Psoas muscle (tissue), 8 donors: ENCODE measurements at places on chromosomes 2 and 18. TPM values are rescaled to one million over a fixed set of nuclear protein-coding genes. Genes with fewer than 3 reads are reported as not detected.
A peak's percentile ranks its signal among the peaks of the same experiment; 100 is the strongest.

GRCh38 chr18:38241736-38242135, 676.1 kb upstream of the CELF4 start:
- H3K27ac ChIP-seq: no peak overlapping the region
- H3K27me3 ChIP-seq: no peaks in the 10 kb centered on the region
- H3K4me3 ChIP-seq: no peak overlapping the region
- no peak for DNase-seq

Gene HOXD4
- 1.5 TPM for total RNA-seq

Gene GCKR
- total RNA-seq: not detected

DNA sequence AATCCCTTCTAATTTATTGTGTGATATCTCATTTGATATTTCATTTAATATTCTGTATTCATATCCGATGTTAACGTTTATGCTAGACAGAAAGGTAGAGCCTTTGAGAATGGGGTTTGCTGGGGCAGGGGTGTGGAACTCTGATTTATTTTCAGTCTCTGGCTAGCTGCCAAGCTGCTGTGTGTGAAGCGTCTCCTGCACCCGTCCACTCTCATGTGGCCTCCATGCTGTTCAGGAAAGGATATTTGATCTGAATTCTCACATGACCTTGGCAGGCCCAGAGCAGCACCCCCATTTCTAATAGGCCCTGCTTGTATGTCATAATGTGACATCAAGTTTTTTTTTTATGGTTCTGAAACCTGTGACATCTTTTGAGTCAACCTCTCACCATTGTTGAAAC, 1.6 kb downstream of the IL1R1 start:
- no peaks in the 10 kb centered on the region for H3K36me3 ChIP-seq
- H3K4me1 ChIP-seq: peaks cover 14% of the 10 kb centered on the region
- no peak for DNase-seq
- no peak overlapping the region for H3K27ac ChIP-seq
- H3K27me3 ChIP-seq: no peaks in the 10 kb centered on the region

DNA sequence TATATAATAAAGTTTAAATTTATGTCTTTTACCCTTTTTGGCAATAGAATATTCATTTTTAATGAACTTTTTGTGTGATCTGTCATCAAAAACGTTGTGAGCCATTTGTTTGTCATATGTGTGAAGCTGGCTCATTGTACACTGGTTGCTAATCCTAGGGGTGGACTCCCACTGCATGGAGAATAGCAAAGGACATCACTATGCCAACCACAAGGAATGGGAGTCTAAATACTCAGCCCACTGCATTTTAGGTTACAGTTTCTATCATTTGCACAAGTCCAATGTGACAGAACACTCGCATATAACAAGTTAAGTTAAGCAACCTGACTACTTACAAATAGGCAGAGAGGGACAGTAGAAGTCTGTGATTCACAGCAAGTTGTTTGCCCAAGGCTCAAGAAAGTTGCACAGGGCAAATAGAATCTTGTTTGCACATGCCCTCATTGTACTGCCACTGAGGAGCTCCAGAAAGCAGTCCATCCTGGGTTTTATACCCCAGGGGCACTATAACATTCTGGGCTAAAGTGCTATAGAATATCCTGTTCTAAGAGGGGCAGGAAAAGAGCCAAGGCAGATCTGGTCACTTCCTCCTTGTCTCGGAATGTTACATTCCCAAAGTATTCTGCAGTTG, 545.9 kb upstream of the GCFC2 start:
- no peaks in the 10 kb centered on the region for H3K36me3 ChIP-seq
- no peaks in the 10 kb centered on the region for H3K4me1 ChIP-seq
- DNase-seq: no peak
- no peak overlapping the region for H3K27ac ChIP-seq

DNA sequence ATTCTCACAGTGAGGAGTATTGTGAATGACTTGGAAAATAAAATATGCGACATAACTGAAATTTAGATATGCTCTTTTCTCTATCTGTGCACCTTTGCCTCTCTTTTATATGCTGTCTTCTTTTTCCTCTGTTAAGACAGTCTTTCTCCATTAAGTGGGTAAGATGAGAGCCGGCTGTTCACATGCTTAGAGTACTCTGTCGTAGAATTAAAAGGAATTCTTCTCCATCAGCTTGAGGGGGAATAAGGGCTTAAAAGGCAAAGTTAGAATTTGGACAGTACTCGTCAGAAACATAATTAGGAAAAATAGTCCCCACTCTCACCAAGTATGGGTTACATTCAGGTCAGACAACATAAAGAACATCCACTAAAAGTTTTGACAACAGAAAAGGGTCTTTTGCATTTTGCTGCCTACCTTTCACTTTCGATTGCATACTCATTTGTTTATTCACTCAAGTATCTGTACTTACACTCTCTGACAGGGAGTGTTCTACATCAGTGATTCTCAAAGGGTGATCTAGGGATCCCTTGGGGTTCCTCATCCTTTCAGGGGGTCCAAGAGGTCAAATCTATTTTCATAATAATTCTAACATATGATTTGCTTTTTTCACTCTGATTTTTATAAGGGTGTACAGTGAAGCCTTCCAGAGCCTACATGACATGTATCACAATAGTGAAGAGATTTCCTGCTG, 48.0 kb downstream of the ARHGAP15 start:
- H3K4me3 ChIP-seq: no peak overlapping the region
- H3K27ac ChIP-seq: no peak overlapping the region
- no peaks in the 10 kb centered on the region for H3K36me3 ChIP-seq
- H3K4me1 ChIP-seq: no peaks in the 10 kb centered on the region
- H3K27me3 ChIP-seq: no peaks in the 10 kb centered on the region

DNA sequence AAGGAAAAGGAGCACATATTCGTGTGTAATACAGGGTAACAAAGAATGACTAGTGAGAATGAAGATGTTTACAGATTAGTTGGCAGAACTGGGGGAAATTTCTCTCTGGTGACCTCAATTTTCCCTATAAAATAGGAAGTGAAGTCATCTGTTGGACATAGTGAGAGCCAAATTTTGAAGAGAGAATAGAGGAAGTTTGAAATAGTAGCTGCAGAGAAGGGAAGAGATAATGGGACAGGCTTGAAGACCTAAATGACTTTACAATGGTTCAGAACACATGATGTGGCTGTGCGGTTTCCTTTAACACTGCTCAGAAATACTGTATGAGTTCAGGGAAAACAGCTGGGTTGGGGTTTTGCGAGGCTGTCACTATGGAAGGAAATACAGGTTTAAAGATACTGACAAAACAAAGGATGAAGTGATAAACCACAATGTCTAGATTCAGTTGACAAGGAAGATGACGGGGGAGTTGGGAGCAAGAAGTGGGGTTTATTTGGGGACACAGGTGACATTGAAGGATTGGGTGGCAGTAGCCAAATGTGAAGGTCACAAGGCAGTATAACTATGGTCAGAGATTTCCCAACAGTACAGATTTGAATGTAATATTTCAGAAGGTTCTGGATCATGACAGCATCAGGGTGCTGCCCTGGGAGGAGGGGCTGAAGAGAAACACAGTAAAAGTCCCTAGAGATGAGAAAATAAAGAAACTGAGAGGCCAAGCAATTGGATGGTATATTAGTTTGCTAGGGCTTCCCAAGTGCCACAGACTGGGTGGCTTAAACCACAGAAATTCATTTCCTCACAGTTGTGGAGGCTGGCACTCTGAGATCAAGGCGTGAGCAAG, 82.6 kb upstream of the TANK start:
- peak overlapping the region; percentile 59 for H3K27ac ChIP-seq
- no peaks in the 10 kb centered on the region for H3K27me3 ChIP-seq
- no peak overlapping the region for H3K4me3 ChIP-seq
- no peak for DNase-seq
- no peaks in the 10 kb centered on the region for H3K36me3 ChIP-seq
- no peaks in the 10 kb centered on the region for H3K4me1 ChIP-seq

Gene ACVR1C
- total RNA-seq: 1.3 TPM

DNA sequence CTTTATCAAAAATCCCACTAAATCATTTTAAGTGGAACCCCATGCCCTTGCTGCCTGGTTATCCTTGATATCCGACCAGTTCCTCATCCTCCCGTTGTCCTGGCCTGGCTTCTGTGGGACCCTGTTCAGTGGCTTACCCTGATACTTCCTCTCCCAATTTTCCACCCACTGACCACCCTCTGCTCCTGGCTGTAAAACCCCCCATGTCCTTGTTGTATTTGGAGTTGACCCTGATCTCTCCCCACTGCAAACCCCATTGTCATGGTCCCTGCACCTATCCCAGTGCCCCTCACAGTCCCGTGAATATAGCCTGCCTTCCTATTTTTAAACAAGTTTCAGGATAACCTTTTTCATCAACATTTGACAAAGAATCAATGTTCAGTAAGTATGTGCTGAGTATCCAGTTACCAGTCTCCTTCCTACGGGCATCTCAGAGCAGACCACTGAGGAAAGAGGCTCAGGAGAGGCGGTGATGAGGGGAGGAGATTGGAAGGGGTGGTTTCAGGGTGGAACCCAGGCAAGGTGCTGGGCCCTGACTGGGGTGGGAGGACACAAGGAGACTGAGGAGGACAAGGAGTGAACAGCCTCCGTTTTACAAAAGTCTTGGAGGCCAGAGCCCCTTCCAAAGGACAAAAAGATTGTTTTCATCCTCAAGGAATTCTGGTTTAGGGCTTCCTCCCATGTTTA, 131.8 kb downstream of the PXDN start:
- no peaks in the 10 kb centered on the region for H3K4me1 ChIP-seq
- H3K36me3 ChIP-seq: no peaks in the 10 kb centered on the region
- no peak overlapping the region for H3K27ac ChIP-seq
- DNase-seq: no peak
- H3K27me3 ChIP-seq: peaks cover 3% of the 10 kb centered on the region
- H3K4me3 ChIP-seq: no peak overlapping the region

Gene RRM2
- total RNA-seq: not detected

DNA sequence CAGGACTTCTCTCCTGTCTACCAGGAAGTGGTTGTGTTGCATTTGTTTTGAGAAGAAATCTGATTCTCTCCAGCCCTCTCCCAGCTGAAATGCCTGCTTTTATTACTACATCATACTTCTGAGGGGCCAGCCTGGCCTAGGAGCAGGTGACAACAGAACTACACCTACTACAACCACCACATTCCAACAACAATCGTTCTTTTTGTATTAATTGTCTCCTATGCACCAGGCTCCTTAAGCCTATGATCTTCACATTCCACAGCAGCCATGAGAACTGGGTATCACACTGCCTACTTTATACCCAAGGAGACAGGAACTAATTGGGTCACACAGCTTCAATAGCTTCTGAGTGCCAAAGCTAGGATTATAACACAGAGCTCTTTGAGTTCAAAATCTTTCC, 167.7 kb downstream of the TDRD15 start:
- no peaks in the 10 kb centered on the region for H3K27me3 ChIP-seq
- H3K27ac ChIP-seq: no peak overlapping the region
- H3K4me3 ChIP-seq: no peak overlapping the region
- no peaks in the 10 kb centered on the region for H3K36me3 ChIP-seq
- no peak for DNase-seq
